ENCODE measurements at places on chromosomes 12 and 14.

- DNase-seq: peak; percentile 81
Measured at GRCh38 chr12:53180931-53181645, 363 bp upstream of the CSAD start.

- DNase-seq: no peak
Measured at GRCh38 chr12:122166422-122167349, 7.3 kb downstream of the IL31 start.

GRCh38 chr12:1918884-1919236, 408 bp upstream of the CACNA2D4 start:
- no peak for DNase-seq

GRCh38 chr12:47078086-47078395, 1.4 kb upstream of the PCED1B start:
- no peak for DNase-seq

GRCh38 chr12:132632521-132633228, 14.1 kb downstream of the P2RX2 start:
- no peak for DNase-seq

DNA sequence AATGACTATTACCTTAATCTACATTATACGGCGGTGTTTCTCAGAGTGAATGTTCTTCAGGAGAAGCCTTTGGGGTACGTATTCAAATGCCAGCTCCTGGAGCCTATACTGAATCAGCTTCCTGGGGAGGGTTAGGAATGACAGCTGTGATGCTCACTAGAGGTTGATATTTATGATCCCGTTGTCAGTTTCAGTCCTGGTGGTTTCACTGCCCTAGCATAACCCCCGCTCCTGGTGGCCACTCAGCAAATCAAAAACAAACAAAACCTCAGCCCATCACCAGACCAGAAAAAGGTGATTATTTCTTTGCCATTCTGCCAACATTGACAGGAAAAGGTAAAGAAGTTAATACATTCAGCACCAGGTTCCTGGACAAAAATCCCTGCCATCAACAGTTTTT, 136.5 kb upstream of the CRY1 start:
- no peak for DNase-seq
